ENCODE measurements at places on chromosomes 7 and 10.

GRCh38 chr10:95485056-95485844, 75.9 kb downstream of the SORBS1 start:
- no peak for DNase-seq

GRCh38 chr10:132158122-132158741, 28.5 kb upstream of the DPYSL4 start:
- DNase-seq = no peak

DNA sequence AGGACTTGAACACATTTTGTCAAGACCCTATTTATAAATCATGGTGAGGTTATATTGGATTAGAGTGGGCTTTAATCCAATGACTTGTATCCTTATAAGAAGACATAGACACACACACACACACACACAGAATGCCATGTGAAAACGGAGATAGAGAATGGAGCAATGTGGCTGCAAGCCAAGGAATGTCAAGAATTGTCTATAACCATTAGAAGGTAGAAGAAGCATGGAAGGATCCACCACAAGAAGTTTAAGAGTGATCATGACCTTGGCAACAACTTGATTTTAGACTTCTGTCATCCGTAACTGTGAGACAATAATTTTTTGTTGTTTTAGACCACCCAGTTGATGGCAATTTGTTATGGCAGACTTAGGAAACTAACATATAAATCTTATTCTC, 514.2 kb downstream of the TFEC start:
- no peak for DNase-seq

- no peak for DNase-seq
Measured at GRCh38 chr7:125661677-125662076, 732.1 kb upstream of the POT1 start.

DNA sequence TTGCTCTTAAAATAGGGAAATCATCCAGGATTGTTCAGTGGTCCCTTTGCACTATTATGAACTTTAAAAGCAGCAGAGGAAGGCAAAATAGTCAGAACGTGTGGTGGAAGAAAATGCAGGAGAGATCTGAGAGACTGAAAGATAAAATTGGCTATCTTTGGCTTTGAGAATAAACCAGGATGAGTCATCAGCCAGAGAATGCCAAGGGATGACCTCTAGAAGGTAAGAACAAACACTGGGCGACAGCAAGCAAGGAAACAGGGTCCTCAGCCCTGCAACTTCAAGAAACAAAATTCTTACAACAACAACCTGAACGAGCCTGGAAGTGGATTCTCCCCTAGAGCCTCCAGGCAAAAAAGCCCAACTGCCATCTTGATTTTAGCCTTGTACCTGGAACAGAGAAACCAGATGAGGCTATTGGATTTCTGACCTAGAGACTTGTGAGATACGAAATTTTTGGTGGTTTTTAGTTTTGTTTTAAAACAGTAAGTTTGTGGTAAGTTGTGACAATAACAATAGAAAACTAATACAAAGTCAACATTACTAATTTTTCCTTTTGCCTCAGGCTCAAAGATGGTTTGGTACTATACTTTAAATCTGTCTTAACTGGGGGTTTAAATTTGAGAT, 130.2 kb upstream of the CNTNAP2 start:
- no peak for DNase-seq

GRCh38 chr7:140714331-140715040, 18.0 kb downstream of the NDUFB2 start:
- no peak for DNase-seq

GRCh38 chr10:24255881-24256311, 47.0 kb downstream of the KIAA1217 start:
- no peak for DNase-seq

GRCh38 chr7:114409750-114410149, 4.9 kb upstream of the FOXP2 start:
- DNase-seq = no peak

- no peak for DNase-seq
Measured at GRCh38 chr10:22466763-22467334, 121.6 kb downstream of the SPAG6 start.

- DNase-seq = no peak
Measured at GRCh38 chr7:108384716-108385483, 71.3 kb downstream of the NRCAM start.

DNA sequence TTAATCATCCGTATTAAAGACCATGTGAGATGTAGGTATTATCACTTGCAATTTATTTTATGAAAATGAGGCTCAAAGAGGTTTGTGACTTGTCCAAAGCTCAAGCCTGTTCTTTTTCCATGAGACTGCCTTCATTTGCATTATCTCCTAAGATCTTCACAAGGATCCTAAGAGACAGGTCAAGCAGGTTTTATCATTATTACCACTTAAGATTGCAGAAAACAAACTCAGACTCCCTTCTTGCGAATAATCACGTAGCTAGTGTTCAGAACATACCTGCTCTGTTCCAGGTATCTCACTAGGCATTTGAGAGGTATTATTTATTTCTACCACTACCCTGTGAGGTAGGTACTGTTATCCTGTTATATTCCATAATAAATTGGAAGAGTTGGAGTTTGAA, 64.8 kb downstream of the ZNRF2 start:
- no peak for DNase-seq
